ENCODE measurements at places on chromosomes 13 and 19.

- no peak for DNase-seq
Measured at GRCh38 chr19:54095136-54095858, 5.3 kb downstream of the OSCAR start.

- peak; percentile 58 for DNase-seq
Measured at GRCh38 chr19:1243768-1244692, 2.5 kb downstream of the ATP5F1D start.

- no peak for DNase-seq
Measured at GRCh38 chr13:114237415-114238112, 2.9 kb downstream of the CDC16 start.

DNA sequence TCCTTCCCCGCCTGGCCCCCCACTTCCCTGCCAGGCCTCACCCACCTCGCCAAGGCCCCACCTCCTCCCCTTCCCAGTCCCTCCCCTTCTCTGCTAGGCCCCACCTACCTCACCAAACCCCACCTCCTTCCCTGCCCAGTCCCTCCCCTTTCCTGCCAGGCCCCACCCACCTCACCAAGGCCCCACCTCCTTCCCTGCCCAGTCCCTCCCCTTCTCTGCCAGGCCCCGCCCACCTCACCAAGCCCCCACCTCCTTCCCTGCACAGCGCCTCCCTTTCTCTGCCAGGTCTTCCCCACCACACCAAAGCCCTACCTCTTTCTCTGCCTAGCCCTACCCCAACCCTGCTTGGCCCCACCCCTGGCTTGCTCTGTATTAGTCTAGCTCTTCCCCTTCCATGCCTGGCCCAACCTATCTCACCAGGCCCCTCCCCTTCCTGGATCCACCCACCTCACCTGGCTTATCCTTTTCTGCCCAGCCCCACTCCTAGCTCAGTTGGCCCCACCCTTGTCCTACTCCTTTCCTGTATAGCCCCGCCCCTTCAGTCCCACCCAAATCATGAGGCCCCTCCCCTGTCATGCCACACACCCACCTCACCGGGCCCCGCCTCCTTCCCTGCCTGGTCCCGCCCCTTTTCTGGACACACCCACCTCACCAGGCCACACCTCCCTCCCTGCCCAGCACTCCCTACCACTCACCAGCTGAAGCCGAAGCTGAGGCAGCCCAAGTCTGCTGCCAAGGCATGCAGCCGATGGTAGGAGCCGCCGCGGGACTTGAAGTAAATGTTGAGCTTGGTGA, 16.2 kb downstream of the CERS1 start:
- DNase-seq, result no peak

DNA sequence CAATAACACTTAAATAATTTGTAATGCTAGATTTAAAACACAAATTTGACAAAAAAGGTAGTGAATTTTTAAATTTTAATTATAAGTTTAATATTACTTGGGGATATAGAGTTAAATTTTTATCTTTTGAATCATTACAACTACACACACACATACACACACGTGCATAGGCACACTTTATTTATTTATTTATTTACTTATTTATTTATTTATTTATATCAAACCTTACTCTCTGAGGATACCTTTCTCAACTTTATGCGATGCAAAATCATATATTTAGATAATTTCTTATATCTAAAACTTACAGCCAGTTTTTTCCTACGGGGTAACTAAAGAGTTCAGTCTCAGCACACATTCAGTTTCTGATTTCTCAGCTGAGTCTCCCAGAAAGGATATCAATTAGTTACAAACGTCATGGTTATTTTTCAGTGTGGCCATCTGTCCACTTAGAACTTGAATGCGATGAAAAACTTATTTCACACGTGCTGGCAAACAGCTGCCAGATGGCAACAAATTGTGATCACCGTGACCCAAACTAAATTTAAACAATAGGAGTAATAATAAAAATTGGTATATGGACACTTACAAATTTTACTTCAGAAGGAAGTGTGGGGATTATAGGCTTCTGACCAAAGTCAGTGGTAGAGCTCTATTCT, 683.1 kb upstream of the PRR20A start:
- DNase-seq, result no peak

DNA sequence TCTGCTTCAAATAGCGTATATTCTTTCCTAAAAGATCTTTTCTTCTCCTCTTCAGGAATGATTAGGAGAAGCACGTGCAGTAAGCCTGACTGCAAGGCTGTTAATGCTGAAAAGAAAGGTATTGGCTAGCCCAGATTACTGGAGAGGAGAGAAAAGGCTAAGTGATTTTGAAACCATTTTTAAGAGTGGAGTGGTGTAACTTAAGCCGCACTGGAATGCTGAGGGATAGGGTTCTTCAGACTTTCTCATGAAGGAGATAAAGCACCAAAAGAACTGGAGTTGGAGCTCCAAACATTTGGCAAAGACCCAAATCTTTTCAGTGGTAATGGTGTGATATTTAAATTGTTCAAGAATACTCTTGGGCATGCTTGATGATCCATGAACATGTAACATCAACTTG, 388.3 kb downstream of the COG6 start:
- no peak for DNase-seq

DNA sequence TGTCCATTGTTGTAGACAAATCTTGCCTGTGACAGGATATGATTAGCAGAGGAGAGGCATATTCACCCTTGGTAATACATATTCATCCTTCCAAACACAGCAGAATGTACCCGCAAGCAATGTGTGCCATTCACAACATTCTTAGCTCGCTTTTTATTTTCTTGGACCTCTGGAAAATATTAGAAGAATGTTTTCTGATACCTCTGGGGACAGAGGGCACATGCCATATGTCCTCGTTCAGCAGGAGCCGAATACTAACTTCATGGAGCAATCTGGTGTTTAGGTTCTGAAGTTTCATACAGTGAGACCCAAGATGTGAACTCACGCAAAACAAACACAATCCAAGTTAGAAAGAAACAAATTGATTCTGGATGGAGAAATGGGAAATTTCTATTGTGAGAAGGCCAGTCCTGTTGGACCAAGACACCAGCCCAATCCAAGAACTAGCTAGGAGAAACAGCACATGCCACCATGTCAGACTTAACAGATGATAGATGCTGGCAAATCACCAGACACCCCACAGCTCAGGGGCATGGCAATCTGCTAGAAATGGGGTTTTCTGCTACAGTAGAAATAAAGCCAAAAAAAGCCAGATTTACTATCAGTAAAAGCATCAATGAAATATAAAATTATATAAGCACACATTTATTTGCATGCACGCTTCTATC, 297.4 kb downstream of the DCLK1 start:
- no peak for DNase-seq

- DNase-seq, result no peak
Measured at GRCh38 chr19:32580353-32580900, 563 bp upstream of the PDCD5 start.

- no peak for DNase-seq
Measured at GRCh38 chr19:32878988-32879387, 9.4 kb upstream of the SLC7A9 start.

DNA sequence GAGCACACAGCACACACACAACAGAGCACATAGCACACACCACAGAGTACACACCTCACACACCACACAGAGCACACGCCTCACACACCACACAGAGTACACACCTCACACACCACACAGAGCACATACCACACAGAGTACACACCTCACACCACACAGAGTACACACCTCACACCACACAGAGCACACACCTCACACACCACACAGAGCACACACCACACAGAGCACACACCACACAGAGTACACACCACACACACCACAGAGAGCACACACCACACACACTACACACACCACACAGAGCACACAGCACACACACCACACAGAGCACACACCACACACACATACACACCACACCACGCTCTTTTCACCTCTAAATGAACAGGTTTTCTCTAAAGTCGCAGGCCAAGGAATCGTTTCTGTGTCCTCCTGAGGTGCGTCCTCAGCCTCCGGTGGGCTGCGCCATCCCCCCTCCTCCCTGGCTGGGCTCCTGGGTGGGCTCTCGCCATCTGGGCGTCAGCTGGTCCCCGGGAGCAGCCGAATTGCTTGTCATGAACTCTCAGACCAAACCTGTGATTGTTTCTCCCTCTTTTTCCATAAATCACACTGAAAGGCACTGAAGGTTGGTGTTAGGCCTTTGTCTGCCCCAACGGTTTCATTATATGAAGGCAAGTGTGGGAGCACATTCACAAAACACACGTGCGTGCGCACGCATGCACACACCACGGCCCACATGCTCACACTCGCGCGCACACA, 37.4 kb downstream of the TMEM255B start:
- no peak for DNase-seq

GRCh38 chr13:95174517-95174916, 126.7 kb downstream of the ABCC4 start:
- DNase-seq, result no peak

- no peak for DNase-seq
Measured at GRCh38 chr19:18867751-18868150, 28.2 kb downstream of the CERS1 start.

DNA sequence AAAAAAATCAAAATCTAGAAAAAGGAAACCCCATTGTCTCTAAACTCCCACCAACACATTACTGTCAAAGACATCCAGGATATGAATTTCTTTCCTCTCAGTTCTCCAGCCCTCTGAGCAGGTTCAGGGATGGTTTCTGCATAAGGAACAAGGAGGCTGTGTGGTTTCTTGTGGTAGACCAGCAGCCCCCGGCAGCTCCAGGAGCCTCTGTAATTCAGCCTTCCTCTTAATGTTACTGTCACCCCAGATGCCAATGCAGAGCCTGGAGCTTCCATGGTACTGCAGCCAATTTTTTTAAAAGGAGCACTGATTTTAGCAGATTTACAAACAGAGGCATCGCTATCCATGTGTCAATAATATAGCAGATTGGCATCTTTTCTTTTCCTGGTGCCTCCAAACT, 100.6 kb upstream of the FAM216B start:
- DNase-seq, result no peak

DNA sequence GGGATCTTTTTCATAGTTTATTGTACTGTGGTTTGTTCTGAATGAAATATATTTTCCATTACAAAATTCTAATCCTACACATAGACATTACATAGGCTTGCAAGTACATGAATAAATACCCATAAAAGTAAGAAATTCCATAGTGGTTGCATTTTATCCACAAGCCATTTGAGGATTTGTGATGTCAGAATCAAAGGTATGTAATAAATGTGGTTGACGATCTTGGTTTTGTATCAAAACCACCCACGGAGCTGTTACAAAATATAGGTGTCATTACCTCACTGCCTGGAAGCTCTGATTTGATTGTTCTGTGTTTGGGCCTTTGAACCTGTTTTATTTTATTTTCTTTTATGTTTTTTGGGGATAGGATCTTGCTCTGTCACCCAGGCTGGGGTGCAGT, 125.1 kb downstream of the NALCN start:
- no peak for DNase-seq

DNA sequence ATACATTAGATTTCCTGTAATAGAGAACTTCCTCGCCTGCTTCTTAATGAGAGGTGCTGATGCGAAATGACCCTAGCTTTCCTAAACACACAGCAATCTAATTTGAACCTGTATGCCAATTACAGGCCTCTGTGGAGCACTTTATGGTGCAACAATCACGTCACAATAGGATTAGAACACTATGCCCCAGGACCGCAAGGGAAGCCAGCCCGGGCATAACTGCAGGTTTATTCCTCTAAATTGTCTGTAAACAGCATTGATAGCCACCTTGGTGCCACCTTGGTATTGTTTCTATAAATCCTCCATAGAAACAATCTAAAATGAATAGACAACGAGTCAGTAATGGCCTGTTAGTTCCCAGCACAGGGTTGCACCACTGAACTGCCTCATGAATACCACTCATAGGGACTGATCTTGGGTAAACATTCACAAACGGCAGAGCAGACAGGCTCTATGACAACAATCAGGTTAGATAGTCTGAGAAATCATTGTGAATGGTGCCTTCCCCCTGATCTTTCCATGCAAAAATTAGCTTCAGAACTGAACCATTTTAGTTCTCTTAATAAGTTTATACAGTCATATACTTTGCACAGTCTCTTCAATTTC, 182.5 kb upstream of the OBI1 start:
- no peak for DNase-seq

GRCh38 chr19:664913-665443, 2.0 kb upstream of the RNF126 start:
- peak; percentile 42 for DNase-seq

DNA sequence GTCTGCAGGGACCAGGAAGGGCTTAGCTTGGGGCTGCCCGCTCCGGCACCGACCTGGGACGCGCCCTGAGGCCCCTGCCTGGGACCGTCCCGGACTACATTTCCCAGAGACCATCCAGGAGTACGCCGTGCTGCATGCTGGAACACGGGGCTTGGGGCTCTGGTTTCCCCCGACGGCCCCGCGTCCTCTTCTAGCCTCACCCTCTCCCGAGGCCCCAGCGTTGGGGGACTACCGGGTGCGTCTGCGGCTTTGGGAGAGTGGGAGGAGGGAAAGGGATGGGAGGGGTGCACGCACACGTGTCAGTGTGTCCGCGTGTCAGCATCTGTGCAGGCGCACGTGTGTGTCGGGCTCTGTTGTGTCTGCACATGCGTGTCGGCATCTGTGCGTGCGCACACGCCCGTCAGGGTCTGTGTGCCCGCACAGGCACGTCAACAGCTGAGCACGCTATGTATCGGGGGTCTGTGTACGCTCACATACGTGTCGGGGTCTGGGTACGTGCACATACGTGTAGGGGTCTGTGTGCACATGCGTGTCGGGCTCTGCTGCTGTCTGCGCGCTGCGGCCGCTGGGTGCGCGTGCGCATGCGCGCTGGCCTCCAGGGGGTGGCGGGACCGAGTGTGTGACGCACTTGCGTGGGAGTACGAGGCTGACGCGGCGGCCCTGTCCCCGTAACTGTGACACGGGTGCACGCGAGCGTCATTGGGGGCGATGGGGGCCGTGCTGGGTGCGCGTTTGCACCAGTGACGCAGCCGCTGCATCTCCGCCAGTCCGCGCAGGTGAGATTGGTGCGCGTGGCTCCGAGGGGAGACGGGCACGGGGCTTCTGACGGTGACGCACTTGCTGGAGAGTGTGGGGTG, at the start of gene ZNF331:
Gene ZNF331, plus strand, starts transcription at position 625 of the 857 bp plus-strand sequence. CDS start 31,232 bp downstream, outside the sequence.
- peak; percentile 91 for DNase-seq

DNA sequence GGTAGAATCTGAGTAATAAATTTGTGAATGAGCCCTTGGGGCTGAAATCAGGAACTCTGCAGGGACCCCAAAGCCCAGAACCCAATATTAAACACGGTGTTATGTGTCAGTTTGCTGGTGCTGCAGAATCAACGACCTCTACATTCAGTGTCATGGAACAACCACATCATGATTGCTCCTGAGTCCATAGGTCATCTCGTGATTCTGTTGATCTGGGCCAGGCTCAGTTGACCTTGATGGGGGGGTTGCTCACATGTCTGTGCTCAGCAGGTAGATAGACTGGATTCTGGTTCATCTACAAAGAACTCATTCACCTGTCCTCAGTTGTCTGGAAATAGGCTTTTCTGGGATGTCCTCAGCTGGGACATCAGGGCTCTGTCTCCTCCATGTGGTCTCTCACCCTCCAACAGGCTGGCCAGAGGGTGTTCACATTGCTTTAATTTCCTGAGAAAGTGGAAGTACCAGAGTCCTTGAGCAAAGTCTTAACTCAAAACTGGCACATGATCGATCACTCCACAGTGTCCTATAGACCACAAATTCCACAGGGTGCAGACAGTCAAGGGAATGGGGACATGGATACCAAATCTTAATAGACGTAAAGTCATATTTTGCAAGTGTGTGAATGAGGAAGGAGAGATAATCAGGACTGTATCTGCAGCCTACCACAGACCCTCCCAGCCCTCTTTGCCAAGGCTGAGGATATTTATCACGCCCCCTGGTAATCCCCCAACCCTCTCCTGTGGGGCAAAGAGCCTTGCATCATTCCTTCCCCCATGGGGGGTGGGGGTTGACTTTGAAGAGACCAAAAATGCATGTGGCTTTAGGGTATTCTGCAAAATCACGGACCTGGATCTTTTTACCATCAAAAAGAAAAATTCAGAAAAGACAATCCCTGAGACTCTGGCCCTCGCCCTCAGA, 39.3 kb upstream of the IGFL1 start:
- no peak for DNase-seq

GRCh38 chr19:10820173-10820572, 15.8 kb downstream of the TMED1 start:
- no peak for DNase-seq

All from activated gamma-delta T cell (primary cell).